ENCODE measurements at places on chromosomes 12 and 14.

GRCh38 chr14:56131004-56131864 is 13.0 kb downstream of the PELI2 start:
- no peak for DNase-seq

GRCh38 chr12:95522692-95523091 is 28.6 kb downstream of the USP44 start:
- no peak for DNase-seq

GRCh38 chr12:67239061-67239460 is 30.1 kb upstream of the CAND1 start:
- no peak for DNase-seq

GRCh38 chr12:11725686-11726085 is 76.2 kb downstream of the ETV6 start:
- DNase-seq = no peak

- DNase-seq = no peak
Measured at GRCh38 chr14:94334872-94335271, 11.7 kb upstream of the SERPINA6 start.

DNA sequence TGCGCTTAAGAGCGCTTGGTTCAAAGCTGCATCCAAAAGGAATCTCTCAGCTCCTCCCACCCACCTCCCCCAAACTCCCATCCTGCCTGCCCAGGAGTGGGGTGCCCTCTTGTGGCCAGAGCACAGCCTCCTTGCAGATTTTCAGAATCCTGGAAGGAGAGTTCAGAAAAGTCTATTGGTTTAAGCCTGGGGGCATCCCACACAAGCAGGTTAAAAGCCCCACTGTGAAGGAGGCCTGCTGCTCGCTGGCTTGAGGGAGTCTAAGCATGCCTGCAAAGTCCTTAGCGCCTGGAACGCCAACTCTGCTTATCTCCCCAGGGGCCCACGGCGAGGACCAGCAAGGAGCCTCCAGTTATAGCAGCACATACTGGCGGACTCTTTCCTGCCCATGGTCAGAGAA is 297.1 kb downstream of the KSR2 start:
- peak; percentile 10 for DNase-seq

GRCh38 chr14:26323869-26324268 is 274.0 kb downstream of the NOVA1 start:
- DNase-seq = no peak

DNA sequence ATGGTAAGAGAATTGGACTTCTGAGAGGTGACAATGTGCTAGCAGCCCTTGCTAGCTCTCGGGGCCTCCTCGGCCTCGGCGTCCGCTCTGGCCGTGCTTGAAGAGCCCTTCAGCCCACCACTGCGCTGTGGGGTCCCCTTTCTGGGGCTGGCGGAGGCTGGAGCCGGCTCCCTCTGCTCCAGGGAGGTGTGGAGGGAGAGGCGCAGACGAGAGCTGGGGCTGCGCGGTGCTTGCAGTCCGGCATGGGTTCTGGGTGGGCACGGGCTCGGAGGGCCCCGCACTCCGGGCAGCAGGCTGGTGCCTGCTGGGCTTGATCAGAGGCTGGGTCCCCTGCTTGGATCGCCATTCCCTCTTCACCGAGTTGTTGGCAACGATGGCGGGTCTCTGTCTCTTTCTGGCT is 226.4 kb upstream of the AMIGO2 start:
- DNase-seq = no peak

DNA sequence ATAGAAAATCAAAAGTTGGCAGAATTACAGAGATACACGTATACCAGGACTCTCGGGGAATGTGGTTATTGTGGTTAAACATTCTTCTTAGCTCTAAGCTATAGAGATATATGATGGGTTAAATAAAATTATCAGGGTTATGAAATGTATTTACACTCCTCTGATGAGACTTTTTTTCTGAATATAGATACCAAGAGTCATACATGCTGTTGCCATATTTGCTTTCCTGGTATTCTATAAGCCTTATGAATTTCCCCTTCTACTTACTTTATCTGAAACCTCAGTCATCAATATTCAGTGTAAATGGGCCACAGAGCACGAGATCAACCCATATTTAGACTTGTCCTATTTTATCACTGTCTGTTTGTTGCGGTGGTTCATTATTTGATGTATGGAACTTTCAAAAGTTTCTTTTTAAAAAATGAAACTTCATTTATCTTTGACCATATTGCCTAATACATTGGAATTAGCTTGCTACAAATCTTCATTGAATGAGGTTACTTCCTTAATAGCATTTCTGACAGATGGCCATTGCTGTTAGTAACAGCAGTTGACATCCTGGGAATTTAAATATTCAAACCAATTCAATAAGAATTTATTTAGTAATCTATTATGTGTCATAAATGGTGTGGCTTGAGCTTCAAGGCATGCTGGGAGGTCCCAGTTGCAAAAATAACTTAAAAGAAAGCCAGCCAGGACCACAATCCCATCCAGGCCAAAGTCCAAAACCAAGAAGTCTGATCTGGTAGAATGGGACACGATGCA is 393.5 kb downstream of the PCNX1 start:
- DNase-seq = no peak

DNA sequence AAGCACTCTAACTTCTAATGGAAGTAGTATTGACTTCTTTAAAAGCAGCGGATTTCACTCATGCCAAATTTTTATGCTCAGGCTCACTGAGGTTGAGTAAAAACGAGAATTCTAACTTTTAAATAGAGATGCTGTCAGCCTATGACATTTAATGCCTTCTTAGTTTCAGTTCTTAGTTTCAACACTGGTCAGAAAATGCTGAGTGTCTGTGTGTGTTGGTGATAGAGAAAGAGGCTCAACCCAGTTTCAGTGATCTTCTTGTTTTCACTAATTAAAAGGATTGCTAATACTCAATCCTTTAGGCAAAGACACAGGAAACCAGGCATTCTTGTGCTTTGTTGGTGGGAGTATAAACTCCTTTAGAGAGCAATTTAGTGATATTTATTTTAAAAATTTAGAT is 31.0 kb downstream of the PEBP1 start:
- DNase-seq = no peak

DNA sequence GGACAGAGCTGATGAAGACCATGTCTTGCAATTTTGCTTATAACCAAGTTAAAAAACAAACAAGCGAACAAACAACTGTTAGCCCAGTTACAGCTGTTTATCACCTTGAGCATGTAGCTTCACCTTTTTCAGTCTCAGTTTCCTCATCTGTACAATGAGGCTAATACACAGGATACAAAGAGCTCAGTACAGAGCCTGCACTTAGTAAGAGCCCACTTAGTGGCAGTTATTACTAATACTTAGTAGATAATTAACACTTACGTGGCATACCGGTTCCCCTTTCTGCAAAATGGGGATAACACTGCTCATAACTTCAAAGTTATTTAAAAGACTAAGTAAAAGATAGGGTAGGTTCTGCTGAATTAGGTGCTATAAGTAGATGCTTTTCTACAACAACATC is 228.0 kb downstream of the MON2 start:
- no peak for DNase-seq

GRCh38 chr12:5577211-5577612 is 145.3 kb downstream of the NTF3 start:
- no peak for DNase-seq

GRCh38 chr12:122096591-122097149 is 18.1 kb downstream of the MLXIP start:
- no peak for DNase-seq
